ENCODE measurements at places on chromosomes 2 and 18. TPM values are rescaled to one million over a fixed set of nuclear protein-coding genes. Genes with fewer than 3 reads are reported as not detected.

Gene CCDC141
- total RNA-seq, result 9.7 TPM

DNA sequence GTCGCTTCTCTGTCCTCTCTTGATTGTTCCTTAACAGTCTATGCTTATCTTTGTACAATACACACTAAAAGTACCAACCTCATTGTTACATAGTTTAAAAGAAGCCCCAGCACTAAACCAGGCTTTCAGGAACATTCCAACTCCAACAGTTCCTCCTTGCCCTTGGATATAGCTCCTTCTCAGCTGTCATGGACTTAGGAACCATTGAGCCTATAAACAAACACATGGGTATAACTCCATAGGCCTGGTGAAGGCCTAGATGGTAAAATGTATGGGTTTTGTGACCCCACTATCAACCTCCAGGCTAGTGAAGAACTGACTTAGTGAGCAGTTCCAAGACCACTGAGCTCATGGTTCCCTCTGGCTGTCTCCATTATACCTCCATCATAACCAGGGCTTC is 74.8 kb upstream of the SLC39A10 start:
- no peak for DNase-seq
- no peaks in the 10 kb centered on the region for H3K36me3 ChIP-seq
- no peak overlapping the region for H3K4me3 ChIP-seq
- H3K4me1 ChIP-seq, result peaks cover 23% of the 10 kb centered on the region
- no peak overlapping the region for H3K27ac ChIP-seq

DNA sequence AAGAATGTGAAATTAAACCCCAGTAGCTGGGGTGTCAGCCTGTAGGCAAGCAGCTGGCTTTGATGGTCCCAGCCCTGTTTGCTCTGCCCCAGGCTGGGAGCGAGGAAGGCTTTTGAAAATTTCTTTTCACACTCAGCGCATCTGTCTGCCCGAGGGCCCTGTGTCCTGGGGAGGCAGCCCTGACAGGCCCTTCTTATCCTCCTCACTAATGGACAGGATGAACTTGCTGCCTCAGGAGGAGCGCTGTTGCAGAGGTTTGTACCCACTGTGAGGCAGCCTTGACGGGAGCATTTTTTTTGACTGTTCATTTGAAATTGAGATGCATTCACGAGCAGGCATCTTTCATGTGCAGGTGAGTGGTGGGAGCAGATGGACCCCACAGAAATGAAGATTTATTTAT is 62.4 kb downstream of the SERPINB8 start:
- no peaks in the 10 kb centered on the region for H3K36me3 ChIP-seq
- no peaks in the 10 kb centered on the region for H3K4me1 ChIP-seq
- no peak for DNase-seq
- no peaks in the 10 kb centered on the region for H3K27me3 ChIP-seq

- no peak overlapping the region for H3K27ac ChIP-seq
- no peaks in the 10 kb centered on the region for H3K27me3 ChIP-seq
- DNase-seq, result no peak
- H3K4me3 ChIP-seq, result no peak overlapping the region
- no peaks in the 10 kb centered on the region for H3K4me1 ChIP-seq
These were observed 115.8 kb upstream of the NOSTRIN start for GRCh38 chr2:168686452-168687191.

DNA sequence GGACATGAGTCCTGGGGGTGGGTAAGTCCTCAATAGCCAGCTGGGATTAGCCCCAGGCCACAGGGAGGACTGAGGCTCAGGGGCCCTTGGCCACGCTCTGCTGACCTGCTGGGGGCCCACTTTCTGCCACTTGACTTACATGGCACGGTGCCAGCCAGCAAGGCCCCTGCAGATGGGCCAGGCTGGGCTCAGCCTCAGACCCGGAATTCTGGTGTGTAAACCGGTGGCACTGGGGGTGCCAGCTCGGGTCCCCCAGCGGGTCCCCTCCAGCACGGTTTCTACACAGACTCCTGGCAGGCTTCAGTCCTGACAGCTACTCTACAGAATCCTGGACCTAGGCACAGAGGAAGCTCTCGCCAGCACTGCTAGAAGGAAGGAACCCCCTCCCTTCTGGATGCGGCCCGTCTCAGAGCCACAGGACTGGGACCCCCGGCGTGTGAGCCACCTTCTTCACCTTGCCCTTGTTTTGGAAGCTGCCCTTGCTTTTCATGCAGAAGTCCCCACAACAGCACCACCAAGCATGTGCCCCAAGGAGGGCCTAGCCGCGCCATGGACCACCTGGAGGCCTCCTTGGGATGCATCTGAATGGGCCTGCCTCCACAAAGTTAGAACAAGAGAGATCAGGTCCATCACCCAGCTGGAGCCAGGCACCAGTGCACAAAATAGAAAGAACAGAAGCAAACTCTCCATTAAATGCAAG is 8.0 kb downstream of the HDAC4 start:
- peaks cover 51% of the 10 kb centered on the region for H3K4me1 ChIP-seq
- no peaks in the 10 kb centered on the region for H3K27me3 ChIP-seq
- peak; percentile 58 for DNase-seq
- H3K4me3 ChIP-seq, result no peak overlapping the region
- H3K36me3 ChIP-seq, result no peaks in the 10 kb centered on the region

- H3K4me1 ChIP-seq, result no peaks in the 10 kb centered on the region
- no peaks in the 10 kb centered on the region for H3K36me3 ChIP-seq
- no peak overlapping the region for H3K27ac ChIP-seq
- no peak for DNase-seq
- H3K27me3 ChIP-seq, result no peaks in the 10 kb centered on the region
- H3K4me3 ChIP-seq, result no peak overlapping the region
These were observed 379.1 kb upstream of the FIGN start for GRCh38 chr2:164114937-164115336.

DNA sequence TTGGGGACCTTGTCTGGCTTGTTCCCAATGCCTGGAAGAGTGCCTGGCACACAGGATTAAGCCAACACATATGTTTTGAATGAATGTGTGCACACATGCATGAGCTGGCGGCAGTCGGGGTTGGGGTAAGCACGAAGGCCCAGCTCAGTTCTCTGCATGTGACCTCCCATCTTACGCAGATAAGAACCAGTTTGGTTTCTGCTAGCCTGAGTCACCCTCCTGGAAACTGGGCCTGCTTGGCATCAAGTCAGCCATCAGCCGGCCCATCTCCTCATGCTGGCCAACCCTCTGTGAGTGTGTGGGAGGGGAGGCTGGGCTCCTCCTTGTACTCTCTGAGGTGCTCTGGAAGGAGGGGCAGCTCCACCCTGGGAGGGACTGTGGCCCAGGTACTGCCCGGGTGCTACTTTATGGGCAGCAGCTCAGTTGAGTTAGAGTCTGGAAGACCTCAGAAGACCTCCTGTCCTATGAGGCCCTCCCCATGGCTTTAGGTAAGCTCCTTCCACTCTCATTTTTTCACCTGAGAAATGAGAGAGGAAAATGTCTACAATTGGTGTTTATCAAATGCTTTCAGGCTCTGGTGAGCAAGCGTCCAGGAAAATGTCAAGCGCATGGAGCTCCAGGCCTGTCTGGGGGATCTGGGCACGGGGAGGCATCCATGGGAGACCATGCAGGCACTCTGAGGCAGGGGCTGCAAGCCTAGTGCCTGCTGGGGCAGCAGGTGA is 9.7 kb upstream of the IL1RN start:
- DNase-seq, result no peak
- no peaks in the 10 kb centered on the region for H3K27me3 ChIP-seq
- H3K4me1 ChIP-seq, result peaks cover 18% of the 10 kb centered on the region

DNA sequence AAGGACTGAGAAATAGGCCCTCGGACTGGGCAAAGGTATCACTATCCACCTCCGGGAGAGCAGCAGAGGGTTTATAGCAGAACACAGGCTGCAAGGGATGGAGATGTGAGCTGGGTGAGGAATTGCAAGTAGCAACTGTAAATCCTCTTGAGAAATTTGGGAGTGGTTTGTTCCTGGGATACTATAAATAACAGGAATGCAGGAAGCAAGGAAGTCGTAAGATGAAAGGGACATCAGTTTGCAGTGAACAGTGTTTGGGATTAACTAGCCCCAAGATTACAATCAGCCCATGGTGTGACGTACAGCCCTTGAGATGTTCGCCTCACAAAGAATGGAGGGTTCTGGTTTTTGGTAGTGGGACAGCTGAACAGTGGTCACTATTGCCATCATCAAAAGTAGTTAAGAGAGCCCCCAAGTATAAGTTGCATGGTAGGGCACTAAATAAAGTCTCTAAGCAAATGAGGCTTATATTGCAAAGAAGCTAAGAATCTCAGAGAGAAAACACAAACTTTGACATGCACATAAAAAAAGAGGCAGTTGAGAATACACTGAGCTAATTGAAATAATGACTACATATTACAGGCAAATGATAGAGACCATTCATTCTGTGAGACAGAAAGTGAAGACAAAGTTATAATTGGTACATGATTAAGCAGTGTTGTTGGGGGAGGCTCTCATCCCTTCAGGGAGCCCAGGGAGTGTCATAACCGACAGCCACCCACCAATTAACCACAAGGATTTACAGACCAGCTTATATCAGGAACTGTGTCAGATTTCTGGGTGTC is 362.5 kb upstream of the ACVR2A start:
- no peaks in the 10 kb centered on the region for H3K36me3 ChIP-seq
- no peak overlapping the region for H3K4me3 ChIP-seq
- H3K4me1 ChIP-seq, result no peaks in the 10 kb centered on the region
- no peak for DNase-seq

Gene SLC4A5
- total RNA-seq, result 5.8 TPM

DNA sequence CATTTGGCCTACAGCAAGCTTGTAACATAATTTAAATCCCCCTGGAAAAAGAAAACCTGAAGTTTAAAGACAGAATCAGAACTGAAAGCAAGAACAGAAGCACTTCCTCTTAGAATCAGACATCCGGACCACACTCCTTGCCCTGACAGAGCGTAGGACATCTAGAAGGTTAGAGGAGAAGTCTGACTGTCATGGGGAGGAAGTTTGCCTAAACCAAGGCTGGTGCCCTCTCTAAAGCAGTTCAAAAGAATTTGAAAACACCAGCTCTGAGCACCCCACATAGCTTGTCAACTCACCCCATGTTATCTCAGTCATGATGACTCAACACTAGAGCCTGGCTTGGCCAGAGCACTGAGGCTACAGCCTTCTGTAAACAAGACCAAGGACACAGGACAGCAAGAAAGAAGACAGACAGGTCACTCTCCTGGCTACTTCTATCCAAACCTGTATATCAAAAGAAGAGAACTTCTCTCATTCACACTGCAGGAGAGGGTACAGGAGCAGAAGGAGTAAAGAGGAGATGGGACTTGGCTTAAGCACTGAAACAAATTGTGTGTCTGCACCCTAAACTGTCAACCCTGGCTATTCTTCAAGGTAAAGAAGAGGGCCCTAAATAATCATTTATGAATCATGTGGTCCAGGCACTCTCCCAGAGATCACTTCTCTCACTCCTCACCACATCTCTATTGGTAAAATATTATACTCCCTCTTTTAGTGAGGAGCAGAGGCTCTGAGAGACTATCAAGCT is 198.6 kb downstream of the MEMO1 start:
- no peak overlapping the region for H3K4me3 ChIP-seq
- peak overlapping the region; percentile 52 for H3K27ac ChIP-seq
- peaks cover 7% of the 10 kb centered on the region for H3K4me1 ChIP-seq
- H3K27me3 ChIP-seq, result no peaks in the 10 kb centered on the region
- DNase-seq, result no peak

DNA sequence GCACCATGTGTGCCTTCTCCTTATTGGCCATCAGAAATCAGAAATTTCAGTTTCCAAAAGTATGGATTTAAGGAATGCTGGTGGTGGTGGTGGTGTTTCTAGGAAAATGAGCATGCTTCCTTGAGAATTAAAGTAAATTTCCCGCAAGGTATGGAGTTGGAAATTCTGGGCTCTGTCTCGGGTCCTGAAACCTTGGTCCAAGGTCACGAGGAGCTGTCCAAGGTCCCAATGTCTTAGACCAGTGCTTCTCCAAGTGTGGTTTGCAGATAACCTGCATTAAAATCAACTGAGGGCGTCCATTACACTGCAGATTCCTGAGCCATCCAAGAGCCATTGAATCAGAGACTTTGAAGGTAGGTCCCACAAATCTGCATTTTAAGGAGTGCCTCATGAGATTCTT is 210.9 kb upstream of the PKDCC start:
- no peak for DNase-seq
- H3K27me3 ChIP-seq, result peaks cover 27% of the 10 kb centered on the region
- H3K4me3 ChIP-seq, result no peak overlapping the region
- peaks cover 5% of the 10 kb centered on the region for H3K4me1 ChIP-seq
- no peaks in the 10 kb centered on the region for H3K36me3 ChIP-seq

GRCh38 chr2:211990335-211990734 is 548.3 kb downstream of the ERBB4 start:
- H3K4me3 ChIP-seq, result no peak overlapping the region
- DNase-seq, result no peak
- no peaks in the 10 kb centered on the region for H3K27me3 ChIP-seq
- H3K36me3 ChIP-seq, result no peaks in the 10 kb centered on the region

- no peaks in the 10 kb centered on the region for H3K36me3 ChIP-seq
- H3K27ac ChIP-seq, result no peak overlapping the region
- DNase-seq, result no peak
- no peaks in the 10 kb centered on the region for H3K27me3 ChIP-seq
These were observed 61.0 kb downstream of the ERBB4 start for GRCh38 chr2:212477571-212477970.

- H3K27me3 ChIP-seq, result no peaks in the 10 kb centered on the region
- peaks cover 79% of the 10 kb centered on the region for H3K4me1 ChIP-seq
- H3K4me3 ChIP-seq, result peak overlapping the region; percentile 2
- no peak overlapping the region for H3K27ac ChIP-seq
- DNase-seq, result no peak
- no peaks in the 10 kb centered on the region for H3K36me3 ChIP-seq
These were observed 4.0 kb downstream of the PPP3R1 start for GRCh38 chr2:68248361-68248760.

DNA sequence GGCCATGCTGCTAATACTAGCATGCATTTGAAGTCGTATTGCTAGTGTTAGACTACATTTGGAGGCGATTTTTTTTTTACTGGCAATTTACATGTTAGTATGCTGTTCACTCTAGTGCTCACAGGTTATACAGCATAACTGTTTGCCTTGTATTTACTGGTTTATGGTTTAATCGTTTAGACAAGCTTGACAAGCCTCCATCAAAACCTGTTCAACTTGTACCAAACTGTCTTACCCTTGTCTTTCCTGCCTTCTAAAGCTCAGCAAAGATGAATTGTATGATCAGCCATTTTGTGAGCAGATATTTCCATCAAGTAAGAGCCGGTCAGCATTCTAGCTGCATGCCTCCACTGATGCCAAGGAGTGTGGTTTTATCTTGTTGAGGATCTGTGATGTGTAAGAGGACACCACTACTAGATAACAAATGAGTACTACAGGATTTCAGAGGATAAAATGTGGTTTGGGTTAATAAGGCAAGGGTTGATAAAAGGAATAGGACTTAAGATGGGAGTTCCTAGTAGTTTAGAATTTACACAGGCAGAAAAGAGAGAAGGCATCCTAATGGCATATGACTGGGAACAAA is 68.4 kb upstream of the ITM2C start:
- H3K27me3 ChIP-seq, result no peaks in the 10 kb centered on the region
- DNase-seq, result no peak
- H3K4me3 ChIP-seq, result no peak overlapping the region
- H3K36me3 ChIP-seq, result peaks cover 38% of the 10 kb centered on the region
